Activated CD8-positive, alpha-beta T cell treated with anti-CD3 and anti-CD28 coated beads, Interleukin-2, amount 10 ng/mL, durations not matched to agents 7 days and 5 days (primary cell): ENCODE measurements at places on chromosomes 5 and 9. TPM values are rescaled to one million over a fixed set of nuclear protein-coding genes. Genes with fewer than 3 reads are reported as not detected.

- no peak for DNase-seq
These were observed 16.2 kb downstream of the HINT1 start for GRCh38 chr5:131148835-131149234.

- no peak for DNase-seq
These were observed 39.4 kb upstream of the SMIM32 start for GRCh38 chr5:136232316-136232715.

DNA sequence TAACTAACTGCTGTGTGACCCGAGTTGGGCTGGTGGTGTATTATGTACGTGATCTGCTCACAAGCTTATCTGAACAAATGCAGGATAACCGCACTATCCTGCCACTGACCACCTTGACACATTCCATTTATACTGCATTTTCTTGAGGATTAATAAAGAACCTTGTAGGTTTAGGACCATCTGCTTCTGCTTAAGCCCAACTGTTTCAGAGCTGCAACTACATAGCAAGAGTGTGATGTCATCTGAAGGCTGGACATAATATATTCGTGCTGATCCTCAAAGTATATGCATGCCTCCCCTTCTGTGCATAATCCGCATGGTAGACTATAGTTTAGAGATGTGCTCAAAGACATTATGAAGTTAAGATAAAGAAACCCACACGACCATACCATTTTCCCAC, 435.9 kb downstream of the BNC2 start:
- no peak for DNase-seq

DNA sequence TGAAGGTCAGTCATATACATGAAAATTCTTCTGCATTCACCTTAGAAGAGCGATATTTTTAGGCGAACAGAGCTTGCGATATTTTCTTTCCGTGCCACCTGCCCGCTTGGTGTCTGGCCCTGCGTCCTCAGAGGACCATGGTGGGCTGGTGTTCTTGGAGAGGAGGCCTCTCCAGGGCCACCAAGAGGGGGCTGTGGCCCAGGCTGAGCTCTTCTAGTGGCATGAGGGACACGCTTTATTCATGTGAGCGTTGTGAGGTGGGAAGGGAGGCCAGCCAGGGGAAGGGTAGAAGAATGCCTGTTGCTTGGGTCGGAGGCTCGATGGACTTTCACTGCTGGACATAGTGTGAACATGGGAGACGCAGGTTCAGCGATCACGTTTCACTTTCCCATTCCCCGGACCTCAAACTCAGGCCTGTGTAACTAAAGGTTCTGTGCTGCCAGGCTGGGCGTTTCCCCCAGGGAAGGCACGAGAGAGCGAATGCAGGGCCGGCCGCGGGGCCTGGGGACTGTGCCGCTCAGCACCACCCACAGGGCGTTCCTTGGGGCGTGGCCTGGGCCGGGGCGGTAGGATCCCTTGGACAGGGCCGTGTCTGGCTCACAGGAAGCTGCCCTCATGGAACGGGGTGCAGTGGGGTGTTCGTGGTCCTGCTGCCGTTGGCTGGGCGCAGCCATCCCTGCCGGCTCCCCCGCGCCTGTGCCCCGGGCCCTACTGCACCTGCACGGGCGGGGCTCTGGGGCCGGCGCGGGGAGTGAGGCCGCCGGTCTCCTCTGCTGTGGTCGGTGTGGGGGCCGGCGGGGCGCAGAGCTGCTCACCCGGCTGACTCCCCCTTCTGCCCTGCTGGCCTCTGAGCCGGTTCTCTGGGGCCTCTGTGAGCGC, 40.7 kb upstream of the CLPTM1L start:
- DNase-seq: peak; percentile 87

- DNase-seq: no peak
These were observed 23.4 kb downstream of the ANGPTL2 start for GRCh38 chr9:127098916-127099553.

DNA sequence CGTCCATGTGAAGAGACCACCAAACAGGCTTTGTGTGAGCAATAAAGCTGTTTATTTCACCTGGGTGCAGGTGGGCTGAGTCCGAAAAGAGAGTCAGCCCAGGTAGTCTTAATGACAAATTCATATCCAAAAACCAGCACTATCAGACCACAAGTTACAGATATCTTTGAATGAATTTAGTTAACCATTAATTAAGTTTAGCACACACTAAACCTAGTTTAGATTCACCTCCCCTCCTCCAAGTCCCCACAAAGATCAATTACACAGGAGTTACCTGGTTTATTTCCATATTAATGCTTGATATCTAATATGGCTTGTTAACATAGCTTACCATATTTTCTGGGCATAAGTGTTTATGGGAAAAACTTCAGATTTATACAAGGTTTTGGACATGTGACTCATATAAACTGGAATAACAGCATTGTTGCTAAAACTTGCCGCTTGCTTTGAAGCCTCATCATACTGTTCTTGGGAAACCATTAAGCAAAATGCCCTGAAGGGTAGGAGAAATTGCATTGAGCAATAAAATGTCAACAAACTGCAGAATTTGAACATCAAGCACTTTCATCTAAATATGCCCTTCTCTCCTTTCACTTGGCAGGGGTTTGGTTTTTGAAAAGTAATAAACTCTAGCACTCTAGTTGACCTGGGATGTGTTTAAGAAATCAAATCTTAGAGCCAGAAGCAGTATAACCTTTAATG, 166.9 kb downstream of the SNCAIP start:
- DNase-seq: no peak

DNA sequence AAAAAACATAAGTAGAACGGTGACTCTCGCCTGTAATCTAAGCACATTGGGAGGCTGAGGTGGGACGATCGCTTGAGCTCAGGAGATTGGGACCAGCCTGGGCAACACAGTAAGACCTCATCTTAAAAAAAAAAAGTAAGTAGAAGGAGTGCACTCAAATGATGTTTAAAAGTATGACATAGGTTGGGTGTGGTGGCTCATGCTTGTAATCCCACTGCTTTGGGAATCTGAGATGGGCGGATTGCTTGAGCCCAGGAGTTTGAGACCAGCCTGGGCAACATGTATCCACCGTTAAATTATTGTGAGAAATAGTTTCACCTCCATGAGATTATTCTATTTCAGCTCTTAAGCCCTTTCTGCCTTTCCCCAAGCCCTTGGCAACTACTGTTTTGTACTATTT, 11.2 kb downstream of the DENND4C start:
- DNase-seq: no peak

DNA sequence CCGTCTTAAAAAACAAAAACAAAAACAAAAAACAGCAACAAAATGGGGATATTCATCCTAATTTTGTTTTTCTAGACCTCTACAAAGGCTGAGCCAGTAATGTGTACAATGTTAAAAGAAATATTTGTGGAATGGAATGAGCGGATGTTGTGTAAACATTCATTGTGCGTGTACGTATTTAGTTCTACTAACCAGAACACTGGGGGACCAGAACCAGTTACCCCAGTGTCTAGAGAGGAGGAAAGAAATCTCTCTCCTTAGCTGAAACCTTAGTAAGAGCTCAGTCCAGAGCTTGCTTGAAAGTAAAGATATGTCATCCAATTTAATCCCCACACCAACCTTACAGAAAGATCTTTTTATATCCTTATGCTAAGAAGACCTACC, 106.7 kb upstream of the CPEB4 start:
- no peak for DNase-seq

DNA sequence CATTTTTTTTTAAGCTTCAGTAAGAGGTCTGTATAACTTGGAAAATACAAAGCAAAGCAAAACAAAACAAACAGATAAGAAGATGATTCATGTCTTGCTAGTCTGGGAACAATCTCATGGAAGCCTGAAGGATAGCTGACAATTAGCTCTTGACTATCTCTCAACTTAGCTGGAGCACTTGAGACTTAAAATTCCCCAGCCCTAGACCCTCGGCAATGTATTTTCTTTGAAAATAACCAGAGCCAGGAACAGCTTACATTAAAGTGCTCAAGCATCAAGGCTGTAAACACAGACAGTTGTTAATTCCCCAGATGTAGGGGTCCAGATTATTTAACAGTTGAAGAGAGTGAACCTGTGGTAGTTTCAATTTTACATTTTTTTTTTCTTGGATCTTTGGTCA, 82.9 kb downstream of the TMEM252 start:
- no peak for DNase-seq

DNA sequence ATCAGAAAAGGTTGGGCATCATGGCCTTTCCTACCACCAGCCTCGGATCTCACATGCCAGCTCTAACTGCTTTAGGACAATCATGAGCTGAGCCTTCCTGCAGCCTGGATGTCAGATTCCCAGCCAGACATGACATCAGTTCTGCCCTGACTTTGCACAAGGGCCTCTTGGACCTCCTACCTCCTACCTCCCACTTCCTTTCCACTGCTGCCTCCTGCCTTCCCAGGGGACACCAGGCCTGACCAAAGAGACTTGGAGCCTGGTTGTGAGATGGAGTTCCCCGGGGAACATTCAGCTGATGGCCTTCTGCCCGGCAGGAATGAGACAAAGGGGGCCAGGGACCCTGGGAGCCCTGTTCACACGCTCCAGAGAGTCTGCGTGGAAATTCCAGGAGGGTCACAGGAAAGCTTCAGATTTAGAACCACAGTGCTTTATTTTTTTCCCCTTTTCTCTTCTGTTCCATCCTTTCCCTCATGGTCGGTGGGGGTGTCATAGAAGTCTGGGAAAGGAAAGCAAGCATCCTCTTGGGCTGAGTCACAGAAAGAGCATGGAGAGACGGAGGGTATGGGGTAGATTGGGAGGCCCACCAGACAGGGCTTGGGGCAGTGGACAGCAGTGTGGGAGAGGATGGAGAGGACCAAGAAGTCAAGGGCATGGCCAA, 35.4 kb upstream of the IL17B start:
- no peak for DNase-seq

DNA sequence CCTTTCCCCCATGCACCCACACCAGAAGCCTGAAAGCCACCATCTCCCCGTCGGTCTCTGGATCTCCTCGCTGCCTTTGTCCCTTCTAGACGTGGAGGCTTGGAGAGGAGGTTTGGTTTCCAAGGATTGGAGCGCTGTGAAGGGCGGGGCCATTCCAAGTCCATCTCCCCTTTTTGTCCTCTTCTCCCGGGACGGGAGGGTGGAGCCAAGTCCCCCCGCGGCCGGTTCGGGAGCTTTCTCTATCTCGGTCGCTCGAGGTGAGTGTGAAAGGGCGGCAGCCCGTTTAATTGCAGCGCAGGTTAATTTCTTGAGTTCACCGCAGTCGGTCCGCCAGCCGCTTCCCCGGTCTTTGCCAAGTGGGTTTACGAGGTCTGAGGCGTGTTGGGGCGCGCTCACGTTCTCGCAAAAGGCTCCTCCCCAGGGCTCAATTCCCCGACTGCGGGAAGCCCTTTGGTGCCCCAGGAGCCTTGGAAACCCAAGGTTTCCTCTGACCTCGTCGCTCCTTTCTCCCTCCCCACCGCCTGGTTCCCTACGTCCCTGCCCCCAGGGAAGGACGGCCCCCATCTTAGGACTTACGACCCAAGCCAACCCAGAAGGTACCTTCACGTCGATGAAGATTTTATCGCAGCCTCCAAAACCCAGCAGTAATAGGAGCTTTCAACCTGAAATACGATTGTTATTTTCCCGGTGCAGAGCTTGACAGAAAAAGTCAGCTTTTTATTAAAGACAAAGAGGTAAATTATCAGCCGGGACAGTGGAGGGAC, 2.8 kb upstream of the ZNF462 start:
- no peak for DNase-seq

DNA sequence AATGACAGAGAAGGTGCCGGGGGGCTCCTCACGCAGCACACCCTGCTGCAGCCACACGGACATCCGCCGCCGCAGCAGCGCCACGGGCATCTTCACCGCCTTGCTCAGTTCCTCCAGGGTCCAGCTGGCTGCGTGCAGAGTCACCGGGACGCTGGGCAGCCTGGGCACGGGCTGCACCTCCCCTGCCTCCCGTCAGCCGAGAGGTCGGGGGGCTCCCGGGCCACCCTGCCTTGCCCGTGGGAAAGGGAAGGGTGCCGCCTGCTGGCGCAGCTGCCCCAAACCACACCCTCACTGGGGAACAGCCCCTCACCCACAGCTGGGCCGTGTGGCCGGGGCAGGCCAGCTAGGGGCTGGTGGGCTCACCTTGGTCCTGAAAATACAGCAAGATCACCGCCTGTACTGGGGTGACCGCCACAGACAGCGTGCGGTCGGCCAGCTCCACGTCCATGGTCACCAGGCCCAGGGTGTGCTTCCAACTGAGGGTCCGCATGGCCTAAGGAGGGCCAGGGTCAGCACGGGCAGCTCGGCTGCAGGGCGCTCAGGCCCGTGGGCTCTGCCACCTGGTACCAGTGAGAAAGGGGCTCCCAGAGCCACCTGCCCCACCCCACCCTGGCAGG, 3.6 kb upstream of the TMEM210 start:
- no peak for DNase-seq

- no peak for DNase-seq
These were observed 50.9 kb upstream of the SARDH start for GRCh38 chr9:133788819-133789717.

DNA sequence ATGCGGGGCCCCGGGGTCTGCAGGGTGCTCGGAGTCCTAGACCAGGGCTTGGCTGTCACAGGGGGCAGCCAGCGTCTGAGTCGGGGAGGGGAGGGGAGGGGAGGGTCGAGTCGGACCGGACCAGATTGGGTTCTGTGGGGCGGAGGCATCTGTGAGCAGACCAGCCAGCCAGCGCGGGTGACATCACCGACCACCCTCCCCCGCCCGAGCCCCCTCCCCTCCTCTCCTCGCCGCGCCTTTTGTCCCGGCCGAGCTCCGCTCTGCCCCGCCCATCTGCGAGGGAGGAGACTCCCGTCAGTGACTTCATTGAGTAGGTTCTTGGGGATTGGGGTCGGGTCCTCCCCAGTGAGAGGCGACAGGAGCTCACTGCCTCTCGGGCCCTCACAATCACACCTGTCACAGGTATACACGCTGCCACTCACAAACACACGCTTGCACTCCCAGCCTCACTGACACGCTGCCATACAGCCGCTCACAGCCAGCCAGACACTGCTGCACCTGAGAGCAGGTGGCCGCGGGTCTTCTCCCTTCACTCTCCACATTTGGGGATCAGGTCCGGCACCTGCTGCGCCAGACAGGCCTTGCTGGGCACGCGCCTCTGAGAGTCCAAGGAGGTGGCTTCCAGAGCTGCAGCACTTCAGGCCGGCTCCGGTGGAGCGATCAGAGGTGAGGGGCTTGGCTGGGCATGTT, 546 bp downstream of the DNAJB5 start:
- DNase-seq: peak; percentile 55

DNA sequence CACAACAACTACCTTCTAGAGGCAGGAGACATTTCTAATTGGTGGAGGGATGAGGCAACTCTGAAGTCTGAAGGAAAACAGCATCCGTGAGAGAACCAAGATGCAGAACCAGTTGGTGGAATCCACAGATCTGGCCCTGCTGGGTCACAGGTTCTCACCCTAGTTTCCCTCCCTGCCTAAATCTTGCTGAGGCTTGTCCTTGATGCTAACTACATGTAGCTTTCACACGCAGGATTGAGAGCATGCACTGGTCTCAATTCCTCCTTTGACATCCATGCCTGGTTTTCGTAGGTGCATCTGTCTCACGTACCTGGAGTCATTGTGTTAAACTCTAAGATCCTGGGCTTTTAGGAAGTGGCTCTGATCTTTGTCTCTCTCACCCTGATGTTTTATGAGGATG, 9.7 kb upstream of the F2RL1 start:
- DNase-seq: no peak

The IL5 gene
- total RNA-seq: 0.71 TPM

The SHOC1 gene
- total RNA-seq: not detected

The CD180 gene
- total RNA-seq: not detected

The FAM221B gene
- total RNA-seq: not detected

The TMEM232 gene
- total RNA-seq: 0.26 TPM

The TICAM2 gene
- 0.47 TPM for total RNA-seq

The GPR150 gene
- total RNA-seq: 0.83 TPM
